ENCODE measurements at places on chromosomes 1 and 21.

GRCh38 chr1:47809301-47810084 lies 187.7 kb downstream of the TRABD2B start:
- no peak for DNase-seq

- no peak for DNase-seq
These were observed 774.7 kb upstream of the ADGRL4 start for GRCh38 chr1:79781261-79781660.

GRCh38 chr1:209398313-209398991 lies 185.1 kb upstream of the CAMK1G start:
- DNase-seq, result peak; percentile 21

DNA sequence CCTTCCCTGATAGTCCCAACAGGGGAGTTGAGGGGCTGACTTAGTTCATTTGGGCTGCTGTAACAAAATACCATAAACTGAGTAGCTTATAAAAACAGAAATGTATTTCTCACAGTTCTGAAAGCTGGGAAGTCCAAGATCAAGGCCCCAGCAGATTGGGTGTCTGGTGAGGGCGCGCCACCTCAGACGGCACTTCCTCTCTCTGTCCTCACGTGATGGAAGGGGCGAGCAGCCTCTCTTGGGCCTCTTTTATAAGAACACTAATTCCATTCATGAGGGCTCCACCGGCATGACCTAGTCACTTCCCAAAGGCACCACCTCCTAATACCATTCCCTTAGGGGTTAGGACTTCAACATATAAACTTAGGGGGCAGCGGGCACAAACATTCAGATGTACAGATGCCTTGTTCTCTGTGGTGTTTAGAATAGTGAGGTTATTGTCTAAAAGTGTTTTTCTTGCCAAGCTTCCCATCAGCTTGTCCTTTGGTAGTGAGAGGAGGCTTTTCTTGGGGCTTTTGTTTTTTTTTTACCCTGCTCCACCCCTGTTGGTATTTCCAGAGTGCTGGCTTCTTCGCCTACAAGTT lies 20.3 kb downstream of the NIPAL3 start:
- peak; percentile 79 for DNase-seq

DNA sequence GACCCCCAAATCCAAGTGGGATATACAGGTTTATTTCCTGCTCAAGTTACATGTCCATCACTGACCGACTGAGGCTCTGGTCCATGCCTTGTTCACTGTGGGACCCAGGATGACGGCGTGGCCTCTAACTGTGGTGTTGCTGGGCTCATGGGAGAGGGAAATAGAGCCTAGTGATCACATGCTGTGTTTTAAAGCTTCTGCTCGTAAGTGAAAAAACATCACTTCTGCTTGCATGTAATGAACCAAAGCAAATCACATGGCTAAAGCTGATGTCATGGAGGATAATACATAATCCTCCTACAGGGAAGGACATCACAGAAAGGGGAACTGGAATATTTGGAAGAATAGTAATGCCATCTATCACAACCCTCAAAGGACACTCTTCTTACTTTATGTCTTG lies 107.6 kb downstream of the FASLG start:
- DNase-seq, result no peak

- no peak for DNase-seq
These were observed 148.6 kb upstream of the ETV3 start for GRCh38 chr1:157286646-157287420.

DNA sequence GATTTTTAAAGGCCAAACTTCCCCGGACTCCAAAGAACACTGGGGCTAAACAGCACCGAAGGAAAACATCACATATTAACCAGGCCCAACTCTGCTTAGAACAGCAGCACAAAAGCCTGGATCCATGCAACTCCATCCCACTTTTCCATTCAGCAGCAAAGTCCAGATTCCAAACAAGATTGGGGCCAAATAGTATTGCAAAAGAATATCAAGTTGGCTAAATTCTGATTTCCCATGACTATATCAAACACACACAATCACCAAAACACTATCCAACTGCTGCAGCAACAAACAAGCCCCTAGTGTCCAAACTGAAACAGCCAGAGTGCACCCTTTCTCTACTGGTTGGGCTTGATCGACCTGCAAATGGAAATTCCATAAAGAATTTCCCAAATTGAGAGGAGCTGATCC lies 19.4 kb upstream of the TMEM125 start:
- DNase-seq, result no peak

DNA sequence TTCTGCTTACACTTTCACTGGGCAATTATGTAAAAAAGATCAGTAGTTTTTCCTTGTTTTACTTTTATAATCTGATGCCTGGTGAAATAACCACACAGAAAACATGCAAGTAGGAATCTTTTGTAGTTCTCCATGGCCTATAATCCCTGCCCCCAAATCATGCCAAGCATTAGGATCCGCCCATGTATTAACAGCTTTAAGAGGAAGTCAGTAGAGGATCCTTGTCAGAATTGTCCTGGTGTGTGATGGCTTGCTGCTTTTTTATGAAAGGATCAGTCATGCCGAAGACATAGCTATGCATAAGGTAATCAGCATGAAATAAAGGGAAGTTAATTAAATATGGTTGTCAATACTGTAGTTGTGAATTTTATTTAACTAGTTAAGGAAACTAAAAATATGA lies 20.0 kb downstream of the ADGRL2 start:
- DNase-seq, result no peak

GRCh38 chr1:190507357-190507756 lies 29.7 kb upstream of the BRINP3 start:
- no peak for DNase-seq

DNA sequence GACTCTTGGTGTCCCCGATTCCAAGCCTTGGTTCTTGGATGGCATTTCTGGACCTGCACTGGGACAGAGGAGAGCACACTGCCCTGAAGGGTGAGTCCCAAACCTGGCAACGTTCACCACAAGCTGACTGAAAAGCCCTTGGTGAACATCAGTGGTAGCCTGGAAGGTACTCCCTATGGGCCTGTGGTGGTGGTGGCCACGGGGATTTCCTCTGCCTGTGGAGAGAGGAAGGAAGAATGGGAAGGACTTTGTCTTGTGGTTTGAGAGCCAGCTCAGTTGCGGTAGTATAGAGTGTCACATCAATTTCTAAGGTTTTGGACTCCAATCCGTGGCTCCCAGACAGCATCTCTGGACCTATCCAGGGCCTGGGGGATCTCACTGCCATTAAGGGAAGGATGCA lies 50.7 kb downstream of the DNAH14 start:
- DNase-seq, result no peak

DNA sequence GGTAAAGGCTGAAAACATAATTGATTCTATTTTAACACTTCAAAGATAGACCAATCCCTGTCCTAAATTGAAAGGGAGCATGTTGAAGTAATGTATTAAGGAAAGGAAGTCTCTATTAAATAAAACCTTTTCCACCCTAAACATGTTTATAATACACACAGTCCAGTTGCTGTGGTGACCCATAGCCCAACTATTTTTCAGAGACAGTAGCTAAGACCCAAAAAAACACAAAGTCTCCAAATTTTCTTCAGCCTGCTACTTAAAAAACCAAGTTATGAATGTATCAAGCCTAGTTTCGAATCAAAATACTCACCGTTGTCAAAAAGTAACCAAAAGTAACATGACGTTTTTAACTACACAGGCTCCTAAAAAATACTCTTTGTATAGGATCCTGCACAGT lies 1.6 kb downstream of the ELK4 start:
- DNase-seq, result no peak

DNA sequence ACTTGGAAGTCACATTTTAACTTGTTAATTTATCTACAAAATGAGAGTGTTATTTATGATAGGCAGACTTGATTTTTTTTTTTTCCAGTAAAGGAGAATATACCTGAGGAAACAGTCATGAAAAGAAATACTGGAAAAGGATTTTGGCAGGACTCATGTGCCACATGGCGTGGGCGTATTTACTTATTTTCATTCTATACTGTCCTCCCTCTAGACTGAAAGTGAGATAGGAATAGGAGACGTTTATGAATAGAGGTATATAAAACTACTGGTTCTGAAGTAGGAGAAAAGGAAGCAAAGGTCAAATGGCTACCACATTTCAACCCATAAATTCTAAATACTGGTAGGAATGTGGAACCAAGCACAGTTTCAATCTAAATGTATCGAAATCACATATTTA lies 94.8 kb upstream of the MPC2 start:
- no peak for DNase-seq

DNA sequence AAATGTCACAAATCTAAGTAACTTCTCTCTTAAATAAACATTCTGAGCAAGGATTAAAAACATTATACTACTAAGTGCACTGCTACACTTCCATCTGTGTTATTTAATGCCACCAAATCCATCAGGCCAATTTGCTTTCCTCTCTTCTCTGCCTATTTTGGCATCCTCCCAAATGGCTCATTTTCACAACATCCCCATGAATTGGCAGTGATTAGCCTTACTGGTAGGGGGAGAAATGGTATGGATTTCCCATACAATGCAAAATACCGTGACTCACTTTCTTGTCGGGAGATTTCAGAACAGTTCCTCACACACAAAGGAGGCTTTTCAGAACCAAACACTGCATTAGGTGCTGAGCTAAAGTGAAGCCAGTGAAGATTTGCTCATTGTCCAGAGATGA lies 195.7 kb downstream of the MIS18A start:
- DNase-seq, result no peak

DNA sequence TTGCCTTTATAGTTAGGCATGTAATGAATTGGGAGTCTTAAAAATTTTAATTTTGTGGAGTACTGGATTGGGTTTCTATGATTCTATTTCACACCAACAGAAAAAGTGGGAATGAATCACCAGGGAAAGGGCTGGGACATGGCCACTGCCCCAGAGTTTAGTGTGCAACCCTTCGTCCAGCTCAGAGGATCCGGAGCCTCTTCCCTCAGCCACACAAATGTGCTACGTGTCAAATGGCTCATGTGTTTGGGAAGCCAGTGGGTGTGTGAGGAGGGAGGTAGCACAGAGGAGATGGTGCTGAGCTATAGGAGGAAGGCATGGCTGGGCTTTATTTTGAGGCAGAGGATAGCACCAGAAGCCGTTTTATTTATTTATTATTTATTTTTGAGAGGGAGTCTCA lies 247.3 kb downstream of the SIPA1L2 start:
- no peak for DNase-seq

DNA sequence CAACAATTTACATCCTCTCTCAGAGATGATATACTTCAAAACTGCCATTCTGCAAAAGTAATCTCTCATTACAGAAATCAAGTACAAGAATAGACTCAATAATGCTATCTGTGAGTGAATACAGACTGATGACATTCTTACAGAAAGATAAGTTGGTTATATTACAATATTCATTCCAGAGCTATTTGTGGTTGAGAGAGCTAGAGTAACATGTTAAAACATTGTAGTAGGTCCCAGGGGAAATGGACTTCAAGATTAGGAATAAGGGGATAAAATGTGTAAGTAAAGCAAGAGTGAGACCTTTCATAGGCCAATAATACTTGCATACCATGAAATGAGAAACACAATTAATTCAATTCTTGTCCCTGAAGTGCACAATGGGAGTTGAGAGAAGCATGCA lies 1.5 kb downstream of the F13B start:
- DNase-seq, result no peak

DNA sequence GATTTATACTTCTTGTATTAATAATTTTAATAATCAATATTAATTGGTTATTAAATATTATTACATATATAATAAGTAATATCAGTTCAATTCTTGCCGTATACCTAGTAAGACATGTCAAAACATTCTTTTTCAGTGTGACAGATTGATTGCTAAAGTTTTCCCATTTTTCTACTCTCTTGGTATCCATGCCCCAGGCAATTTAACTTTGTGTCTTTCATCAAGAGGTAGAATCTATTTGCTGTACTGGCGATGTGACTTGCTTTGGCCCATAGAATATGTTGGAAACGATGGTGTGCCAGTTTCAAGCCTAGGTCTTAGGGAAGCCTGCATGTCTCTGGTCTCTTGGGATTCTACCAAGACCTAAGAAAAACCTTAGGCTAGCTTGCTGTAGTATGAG lies 436.1 kb upstream of the ADAMTS5 start:
- DNase-seq, result no peak

GRCh38 chr1:236010443-236010842 lies 54.4 kb downstream of the NID1 start:
- DNase-seq, result no peak
